Stimulated activated CD4-positive, alpha-beta T cell treated with anti-CD3 and anti-CD28 coated beads, Interleukin-1b, Interleukin-23, amount 100 ng/mL, for 48 hours (primary cell): ENCODE measurements at places on chromosomes 1 and 21.
A peak's percentile ranks its signal among the peaks of the same experiment; 100 is the strongest.

DNA sequence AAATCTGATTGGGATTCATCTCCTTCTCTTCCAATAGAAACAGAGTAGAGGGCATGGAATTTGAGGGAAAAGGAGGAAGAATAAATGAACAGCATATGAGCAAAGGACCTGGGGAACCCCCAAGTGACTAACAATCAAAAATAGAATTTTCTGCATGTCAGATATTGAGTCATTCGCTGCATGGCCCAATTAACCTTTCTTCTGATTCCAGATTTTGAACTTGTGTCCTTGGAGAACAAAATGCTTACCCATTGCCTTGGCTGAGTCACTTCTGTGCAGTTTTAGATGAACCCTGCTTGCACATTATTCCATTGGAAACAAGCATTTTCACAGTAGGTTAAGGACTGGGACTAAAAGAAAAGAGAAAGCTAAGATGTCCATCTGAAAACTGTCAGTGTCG, 390.5 kb downstream of the ST6GALNAC3 start:
- DNase-seq: no peak

GRCh38 chr1:25487628-25488027, 55.8 kb upstream of the LDLRAP1 start:
- DNase-seq: no peak

GRCh38 chr1:169925505-169926482, 32.1 kb upstream of the SCYL3 start:
- DNase-seq: no peak

DNA sequence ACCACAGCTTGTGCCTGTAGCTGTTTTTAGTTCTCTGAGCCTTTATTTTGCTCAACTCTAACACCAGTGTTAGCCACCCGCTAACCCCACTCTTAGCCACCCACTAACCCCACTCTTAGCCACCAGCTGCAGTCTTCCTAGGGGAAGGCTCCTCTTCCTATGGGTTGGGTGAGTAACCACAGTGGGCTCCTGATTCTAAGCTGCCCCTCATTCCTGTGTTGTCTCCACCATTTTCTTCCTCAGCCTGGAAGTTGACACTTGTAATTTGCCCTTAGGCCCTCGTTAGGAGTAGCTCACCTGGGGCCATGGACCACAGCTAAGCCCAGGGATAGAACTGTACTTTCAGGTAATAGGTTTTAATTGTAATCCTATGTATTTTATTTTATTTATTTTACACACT, 782.9 kb upstream of the TPTE start:
- no peak for DNase-seq

GRCh38 chr1:226736908-226737818, 1.9 kb downstream of the ITPKB start:
- DNase-seq: peak; percentile 57

GRCh38 chr1:16478091-16478490, 36.0 kb downstream of the RNU1-1 start:
- DNase-seq: no peak

- DNase-seq: no peak
Observed at GRCh38 chr21:35861661-35862060, 198.7 kb downstream of the SETD4 start.

DNA sequence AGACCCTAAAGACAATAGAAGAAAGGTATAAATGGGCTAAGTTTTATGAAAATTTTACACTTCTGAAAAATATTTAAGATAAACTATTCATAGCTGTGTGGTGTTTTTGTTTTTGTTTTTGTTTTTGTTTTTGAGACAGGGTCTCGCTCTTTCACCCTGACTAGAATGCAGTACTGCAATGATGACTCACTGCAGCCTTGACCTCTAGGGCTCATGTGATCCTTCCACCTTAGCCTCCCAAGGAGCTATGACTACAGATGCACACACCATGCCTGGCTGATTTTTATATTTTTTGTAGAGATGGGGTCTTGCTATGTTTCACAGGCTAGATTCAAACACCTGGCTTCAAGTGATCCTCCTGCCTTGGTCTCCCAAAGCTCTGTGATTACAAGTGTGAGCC, 66.6 kb downstream of the PUM1 start:
- no peak for DNase-seq

GRCh38 chr1:51973587-51974474, 16.7 kb downstream of the RAB3B start:
- no peak for DNase-seq

- DNase-seq: no peak
Observed at GRCh38 chr21:43304206-43304605, 122.7 kb downstream of the SIK1 start.
